Stimulated activated CD4-positive, alpha-beta T cell treated with anti-CD3 and anti-CD28 coated beads, Interleukin-4, amount 100 ng/mL, for 1 hour (primary cell): ENCODE measurements at places on chromosomes 11 and 22.
A peak's percentile ranks its signal among the peaks of the same experiment; 100 is the strongest.

DNA sequence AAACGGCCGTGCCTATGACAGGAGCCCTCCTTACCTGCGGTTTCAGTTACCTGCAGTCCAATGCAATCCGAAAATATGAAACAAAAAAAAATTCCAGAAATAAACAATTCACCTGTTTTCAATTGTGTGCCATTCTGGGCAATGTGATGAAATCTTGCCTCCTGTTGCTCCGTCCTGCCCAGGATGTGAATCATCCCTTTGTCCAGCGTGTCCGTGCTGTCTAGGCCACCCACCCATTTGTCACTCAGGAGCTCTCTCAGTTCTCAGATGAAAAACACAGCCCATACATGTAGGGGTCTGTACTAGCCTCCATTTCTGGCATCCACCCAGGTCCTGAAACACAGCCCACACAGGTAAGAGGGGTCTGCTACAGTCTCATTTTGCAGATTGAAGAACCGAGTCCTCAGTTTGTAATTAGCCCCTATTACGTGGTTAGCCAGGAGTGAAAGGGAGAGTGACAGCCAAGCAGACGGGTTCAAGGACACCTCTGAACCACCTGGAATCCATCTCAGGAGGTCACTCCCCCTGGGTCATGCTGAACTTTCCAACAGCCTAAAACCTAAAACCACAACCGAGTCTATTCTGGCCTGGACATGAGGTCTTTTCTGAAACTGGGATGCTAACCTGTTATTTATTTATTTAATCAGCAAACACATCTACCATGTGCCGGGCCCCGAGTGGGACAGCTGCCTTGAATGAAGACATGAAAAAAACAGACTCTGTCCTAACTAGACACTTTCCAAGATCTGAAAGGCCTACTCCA lies 317.2 kb downstream of the SHANK2 start:
- DNase-seq = no peak

- DNase-seq = no peak
Observed at GRCh38 chr11:134591338-134591737, 179.3 kb upstream of the B3GAT1 start.

- no peak for DNase-seq
Observed at GRCh38 chr11:724049-724777, 18.2 kb downstream of the EPS8L2 start.

- DNase-seq = peak; percentile 63
Observed at GRCh38 chr22:31561238-31561887, 65.0 kb downstream of the SFI1 start.

GRCh38 chr22:42022162-42022847 lies 23.7 kb downstream of the WBP2NL start:
- DNase-seq = no peak

DNA sequence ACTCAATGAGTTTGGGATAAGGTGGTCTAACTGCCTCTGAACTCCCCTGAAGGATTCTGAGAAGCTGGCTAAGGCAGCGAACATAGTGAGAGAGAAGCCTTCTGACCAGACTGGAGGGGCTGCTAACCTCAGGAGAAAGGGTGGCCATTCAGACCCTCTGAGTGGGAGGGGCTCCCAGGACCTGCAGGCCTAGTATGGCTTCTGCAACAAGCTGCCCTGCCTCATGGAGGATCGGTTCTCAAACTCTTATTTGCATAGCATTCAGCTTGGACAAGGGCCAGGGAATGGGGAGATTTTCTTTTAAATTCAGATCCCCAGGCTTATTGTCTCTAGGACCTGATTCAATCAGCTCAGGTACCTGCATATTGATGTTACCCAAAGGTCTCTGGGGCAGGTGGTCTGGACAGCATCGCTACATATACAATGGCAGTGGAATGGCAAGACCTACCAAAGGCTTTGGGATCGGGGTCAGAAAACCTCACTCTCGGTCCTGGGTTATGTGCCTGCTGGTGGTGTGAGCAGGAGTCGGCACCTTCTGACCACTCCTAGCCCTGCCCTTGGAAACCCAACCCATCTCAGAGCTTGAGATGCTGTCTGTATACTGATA lies 599.1 kb downstream of the BRD1 start:
- DNase-seq = no peak

DNA sequence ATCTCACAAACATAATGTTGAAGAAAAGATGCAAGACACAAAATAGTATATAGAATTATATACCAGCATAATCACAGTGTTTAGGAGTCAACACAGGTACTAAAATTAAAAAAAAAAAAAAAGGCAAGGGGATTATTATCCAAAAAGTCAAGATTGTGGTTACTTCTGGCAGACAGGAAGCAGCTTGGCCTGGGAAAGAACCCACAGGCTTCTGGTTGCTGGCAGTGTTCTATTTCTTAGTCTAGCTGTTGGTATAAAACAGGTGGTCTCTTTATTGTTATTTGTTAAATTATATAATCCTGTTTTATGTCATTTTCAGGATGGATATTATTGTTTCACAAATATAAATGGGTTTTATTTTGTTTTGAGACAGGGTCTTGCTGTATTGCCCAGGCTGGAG lies 54.0 kb downstream of the C11orf58 start:
- no peak for DNase-seq

GRCh38 chr11:9313648-9314290 lies 624 bp downstream of the TMEM41B start:
- DNase-seq = peak; percentile 25

DNA sequence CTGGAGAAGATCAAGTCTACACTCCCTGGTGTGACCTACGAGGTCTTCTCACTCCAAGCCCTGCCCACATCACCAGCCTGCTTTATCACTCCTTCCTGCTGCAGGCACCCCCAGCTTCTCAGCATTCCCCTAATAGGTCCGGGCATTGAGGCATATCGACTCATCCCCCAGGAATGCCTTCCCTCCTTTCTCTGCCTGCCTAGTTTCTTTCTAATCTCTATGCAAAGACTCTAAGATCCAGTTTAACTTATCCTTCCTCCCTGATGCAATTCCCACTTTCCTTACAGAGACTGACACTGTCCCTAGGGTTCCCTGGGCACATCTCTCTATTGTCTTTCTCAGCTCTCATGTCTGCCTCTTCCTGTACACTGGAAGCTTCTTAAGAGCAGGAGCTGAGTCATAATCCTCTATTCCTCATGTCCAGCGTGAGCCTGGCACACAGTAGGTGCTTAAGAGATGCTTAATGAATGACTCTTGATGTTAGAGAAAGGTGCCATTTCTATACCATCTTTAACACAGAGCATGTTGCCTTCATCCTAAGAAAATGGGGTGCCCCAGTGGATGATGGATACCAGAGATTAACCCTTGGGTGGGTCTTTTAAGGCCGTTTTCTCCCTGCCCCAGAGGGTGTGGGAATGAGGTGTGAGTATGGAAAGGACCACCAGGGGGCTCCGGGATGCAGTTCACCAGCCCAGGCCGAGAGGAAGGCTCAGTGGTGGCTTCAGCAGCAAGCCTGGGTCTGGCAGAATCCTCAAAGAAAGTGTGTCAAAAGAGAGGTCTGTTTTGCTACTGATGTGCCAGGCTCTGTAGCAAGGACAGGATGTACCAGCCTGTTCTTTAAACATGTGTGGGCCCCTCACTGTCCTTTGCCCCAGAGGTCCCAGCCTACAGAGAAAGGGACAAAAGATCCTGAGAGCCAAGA lies 34.7 kb downstream of the PARVA start:
- peak; percentile 21 for DNase-seq
